NB4 (cell line): ENCODE measurements at places on chromosomes 7 and 10.

GRCh38 chr7:155850766-155851678 is 38.8 kb upstream of the SHH start:
- no peak for DNase-seq

- no peak for DNase-seq
Measured at GRCh38 chr7:79008786-79009185, 444.7 kb downstream of the MAGI2 start.

- DNase-seq = peak; percentile 37
Measured at GRCh38 chr7:96823274-96823673, 113.6 kb upstream of the SEM1 start.

DNA sequence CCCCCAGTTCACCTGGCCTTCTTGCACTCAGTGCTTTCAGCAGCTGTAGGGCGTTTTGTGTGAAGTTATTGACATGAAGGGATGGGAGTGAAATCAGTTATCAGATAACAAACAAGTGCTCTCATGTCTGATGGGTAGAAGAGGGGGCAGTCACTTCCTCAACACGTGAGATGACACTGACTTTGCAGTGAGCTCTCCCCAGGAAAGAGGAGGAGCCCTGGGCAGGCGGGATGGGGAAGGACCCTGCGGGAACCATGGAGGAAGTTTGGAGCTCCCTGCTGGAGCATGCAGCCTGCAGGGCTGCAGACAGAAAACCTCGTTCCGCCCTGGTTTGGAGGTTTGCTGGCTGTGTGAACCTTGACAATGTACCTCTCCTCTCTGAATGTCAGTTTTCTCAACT is 38.7 kb downstream of the GPR26 start:
- peak; percentile 17 for DNase-seq

DNA sequence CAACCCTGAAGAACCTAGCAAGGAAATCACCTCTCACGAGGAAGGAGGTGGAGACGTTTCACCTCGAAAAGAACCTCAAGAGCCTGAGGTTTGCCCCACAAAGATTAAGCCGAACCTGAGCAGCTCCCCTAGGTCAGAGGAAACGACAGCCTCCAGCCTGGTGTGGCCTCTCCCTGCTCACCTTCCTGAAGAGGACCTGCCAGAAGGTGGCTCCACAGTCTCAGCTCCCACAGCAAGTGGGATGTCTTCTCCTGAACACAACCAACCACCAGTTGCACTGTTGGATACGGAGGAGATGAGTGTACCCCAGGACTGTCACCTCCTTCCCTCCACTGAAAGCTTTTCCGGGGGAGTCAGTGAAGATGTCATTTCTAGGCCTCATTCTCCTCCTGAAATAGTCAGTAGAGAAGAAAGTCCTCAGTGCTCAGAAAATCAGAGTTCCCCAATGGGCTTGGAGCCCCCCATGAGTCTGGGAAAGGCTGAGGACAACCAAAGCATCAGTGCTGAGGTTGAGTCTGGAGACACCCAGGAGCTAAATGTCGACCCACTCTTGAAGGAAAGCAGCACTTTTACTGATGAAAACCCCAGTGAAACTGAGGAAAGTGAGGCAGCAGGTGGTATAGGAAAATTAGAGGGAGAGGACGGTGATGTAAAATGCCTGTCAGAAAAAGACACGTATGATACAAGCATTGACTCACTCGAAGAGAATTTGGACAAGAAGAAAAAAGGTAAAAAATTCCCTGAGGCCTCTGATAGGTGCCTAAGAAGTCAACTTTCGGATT is 150.2 kb downstream of the LCOR start:
- DNase-seq = no peak

- DNase-seq = no peak
Measured at GRCh38 chr10:19947215-19947614, 131.0 kb downstream of the PLXDC2 start.

DNA sequence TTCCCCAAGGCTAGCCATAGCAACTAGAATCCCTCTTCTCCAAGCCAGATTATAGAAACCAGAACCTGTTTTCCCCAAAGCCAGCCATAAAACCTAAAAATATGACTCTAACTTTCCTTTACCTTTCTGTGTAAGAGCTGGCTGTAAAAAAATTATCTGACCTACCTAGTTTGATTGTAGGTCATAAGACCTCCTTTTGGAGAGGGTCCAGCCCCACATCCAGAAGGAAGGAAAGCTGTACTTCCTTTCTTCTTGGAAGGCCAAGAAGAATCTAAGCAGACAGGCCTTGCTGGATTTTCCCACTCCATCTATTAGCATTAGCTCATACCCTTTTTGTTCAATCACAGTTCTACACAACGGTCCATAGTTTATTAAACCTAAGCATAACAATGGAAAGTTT is 1006.3 kb downstream of the SORCS3 start:
- no peak for DNase-seq

GRCh38 chr7:1927937-1928644 is 258.0 kb downstream of the ELFN1 start:
- no peak for DNase-seq

DNA sequence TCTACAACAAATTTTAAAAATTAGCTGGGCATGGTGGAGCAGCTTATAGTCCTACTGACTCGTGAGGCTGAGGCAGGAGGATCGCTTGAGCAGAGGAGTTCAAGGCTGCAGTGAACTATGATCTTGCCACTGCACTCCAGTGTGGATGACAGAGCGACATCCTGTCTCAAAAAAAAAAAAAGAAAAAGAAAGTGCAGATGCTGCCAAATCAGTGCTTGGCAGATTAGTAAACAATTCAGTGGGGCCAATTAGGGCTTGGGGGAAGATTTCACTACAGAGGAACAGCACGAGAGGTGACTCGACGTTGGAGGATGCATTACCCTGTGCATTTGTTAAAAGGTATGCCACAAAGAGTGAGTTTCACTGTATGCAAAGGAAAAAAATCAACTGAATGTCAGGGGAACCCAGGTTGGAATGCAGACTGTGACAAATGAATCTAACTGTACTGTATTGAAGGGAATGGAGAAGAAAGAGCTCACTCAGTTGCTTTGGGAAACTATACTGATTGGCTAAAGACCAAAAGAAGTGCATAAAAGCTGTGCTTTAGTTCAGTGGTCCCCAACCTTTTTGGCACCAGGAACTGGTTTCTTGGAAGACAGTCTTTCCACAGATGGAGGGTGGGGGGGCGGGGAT is 31.6 kb downstream of the GARIN1A start:
- no peak for DNase-seq

DNA sequence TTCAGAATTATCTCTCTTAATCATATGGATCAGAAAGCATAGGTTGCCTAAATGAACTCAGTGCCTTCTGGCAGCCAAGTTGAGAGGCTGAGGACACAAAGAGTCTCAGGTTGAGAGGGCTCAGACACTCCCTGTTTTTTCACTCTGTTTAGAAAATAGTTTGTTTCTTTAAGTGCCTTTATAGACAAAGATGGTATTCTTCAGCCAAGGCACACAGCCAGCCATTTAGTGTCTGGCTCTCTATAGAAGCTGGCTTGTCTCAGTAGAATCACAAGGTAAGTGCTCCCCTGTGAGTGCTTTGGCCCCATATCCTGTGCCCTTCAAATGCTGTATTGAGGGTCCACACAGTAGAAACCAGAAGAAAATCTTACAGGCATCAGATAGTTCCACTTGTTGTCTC is 3.6 kb downstream of the GPR158 start:
- DNase-seq = no peak

DNA sequence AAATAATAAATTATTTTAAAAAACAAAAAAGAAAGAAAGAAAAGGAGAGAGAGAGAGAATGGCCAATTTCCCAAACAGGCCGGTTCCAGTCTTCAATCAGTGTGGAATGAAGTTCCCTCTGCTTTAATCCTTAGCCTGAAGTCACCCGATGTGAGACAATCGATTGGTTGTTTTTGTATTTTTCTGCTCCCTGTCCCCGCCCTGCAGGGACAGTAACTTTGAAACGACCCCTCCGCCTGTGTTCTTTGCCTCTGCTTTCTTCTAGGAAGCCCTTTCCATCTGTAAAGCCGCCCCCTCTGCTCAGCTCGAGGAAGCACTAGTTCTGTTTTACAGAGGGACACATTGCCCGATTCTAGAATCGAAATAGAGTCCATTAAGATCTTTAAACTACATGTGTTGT is 33.4 kb downstream of the FOXL3 start:
- DNase-seq = no peak

DNA sequence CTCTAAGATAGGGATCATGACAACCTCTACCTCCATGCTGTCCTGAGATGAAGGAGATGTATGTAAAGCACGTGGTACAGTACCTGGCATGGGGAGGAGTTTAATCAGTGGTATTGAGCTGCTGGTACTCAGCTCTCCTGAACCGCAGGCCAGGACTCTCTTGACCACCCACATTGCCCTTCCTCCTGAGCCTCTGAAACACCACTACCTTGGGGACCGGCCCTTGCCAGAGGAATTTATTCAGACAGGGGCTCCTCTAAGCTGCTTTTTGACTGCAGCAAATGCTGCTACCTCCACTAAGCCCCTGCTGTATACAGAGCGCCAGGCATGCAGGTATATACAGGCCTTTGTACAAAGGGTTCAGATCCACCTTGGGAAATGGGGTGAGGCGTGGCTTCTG is 36.7 kb downstream of the COL13A1 start:
- DNase-seq = no peak

GRCh38 chr10:31017534-31018355 is 13.9 kb downstream of the ZNF438 start:
- DNase-seq = no peak

DNA sequence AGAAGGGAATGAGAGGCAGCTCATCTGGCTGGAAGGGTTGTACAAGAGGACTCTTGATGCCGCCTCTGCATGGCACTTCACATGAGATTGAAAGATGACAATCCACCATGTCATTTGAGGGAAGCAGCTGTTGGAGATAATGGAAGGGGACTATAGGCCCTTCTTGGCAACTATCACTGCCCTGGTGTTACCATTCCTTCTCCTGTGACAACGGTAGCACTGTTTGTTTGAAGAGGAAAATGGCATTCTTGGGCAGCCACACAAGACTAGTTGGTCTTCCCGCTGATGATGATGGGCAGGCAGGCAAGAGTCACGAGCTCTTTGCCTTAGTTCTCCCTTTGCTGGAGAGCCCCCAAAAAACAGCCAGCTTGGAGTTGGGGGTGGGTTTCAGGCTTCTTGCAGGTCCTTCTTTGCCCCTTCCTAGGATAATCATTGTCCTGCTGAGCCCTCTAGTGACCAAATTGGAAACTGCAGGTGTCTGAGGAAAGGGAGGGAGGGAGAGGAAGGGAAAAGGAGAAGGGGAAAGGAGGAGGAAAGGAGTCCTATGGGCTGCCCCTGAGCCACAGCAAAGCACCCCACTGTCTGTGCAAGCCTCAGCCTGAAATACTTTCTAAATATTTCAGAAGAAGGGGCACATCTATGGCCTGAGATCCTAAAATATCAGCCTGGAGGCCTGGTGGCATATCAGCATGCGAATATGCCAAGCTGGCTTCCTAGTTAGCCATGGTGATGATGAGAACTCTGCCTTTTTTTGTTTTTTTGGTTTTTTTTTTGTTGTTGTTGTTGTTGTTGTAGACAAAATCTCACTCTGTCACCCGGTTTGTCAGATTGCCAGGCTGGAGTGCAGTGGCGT is 165.6 kb upstream of the KMT2E start:
- DNase-seq = peak; percentile 65

- DNase-seq = no peak
Measured at GRCh38 chr10:114405011-114405350, 679 bp upstream of the AFAP1L2 start.

DNA sequence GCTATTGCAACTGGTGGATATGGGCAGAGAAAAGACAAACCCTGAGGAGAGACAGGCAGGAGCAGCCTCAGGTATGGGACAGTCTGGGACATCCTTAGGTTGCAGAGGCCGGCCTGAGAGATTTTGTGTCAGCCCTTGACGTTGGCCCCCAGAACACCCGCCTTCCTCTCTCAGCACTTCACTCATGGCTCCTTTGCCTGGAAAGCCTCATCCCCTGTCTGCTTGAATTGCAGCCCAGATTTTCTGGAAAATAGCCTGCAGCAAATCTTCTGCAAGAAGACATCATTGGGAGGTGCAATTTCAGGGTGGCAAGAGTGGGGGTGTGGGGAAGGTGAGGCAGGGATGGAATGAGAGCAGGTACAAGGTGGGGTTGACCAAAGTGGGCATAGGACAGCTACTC is 2.2 kb upstream of the FRMD4A start:
- no peak for DNase-seq

DNA sequence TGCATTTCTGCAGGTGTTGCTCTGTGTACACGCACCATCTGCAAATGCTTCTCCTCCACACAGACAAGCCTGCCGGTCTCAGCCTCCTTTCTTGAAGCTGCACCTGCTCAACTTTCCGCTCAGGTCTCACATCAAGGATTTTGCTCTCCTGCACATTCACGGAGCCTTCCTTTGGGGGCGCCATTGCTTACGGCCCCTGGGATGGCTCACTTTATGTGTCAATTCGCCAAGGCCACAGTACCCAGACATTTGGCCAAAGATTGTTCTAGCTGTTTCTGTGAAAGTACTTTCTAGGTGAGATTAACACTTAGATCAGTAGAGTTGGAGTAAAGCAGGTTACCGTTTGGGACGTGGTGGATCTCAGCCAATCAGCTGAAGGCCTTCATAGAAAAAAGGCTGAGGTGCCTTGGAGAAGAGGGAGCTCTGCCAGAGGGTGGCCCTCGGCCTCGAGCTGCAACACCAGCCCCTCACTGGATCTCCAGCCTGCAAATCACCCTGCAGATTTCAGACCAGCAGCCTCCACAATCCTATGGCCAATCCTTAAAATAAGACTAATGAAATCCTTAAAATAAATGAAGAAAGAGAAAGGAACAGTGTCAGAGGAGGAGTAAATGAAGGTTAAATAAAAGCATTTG is 39.9 kb upstream of the PPP2R2D start:
- no peak for DNase-seq

DNA sequence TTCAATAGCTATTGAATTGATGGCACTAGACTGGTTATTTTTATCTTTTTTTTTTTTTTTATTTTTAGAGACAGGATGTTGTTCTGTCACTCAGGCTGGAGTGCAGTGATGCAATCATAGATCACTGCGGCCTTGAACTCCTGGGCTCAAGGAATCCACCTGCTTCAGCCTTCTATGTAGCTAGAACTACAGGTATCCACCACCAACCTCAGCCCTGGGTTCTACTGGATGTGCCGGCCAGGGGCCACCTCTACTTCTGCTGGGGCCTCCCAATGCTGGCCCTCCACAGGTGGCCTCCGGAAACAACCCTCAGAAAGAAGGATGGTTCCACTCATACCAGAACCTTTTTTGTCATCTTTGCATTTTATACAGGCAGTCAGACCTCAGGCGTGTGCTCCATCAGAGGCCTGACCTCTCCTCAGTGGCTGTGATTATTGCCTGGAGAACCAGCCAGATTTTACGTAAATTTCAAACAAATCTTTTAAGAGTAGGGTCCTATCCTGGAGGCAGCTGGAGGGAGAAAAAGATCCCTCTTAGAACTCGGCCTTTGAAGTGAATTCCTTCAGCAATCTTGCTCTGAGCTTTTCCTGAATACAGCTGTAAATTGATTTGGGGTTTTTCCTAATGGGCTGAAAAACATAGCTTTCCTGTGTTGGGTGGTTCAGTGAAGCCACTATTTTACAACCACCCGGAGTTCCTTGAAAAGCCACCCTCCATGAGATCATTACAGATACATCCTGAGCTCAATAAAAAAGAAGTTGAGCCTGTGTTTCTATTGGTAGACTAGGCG is 110.0 kb downstream of the SPAG6 start:
- DNase-seq = no peak

- DNase-seq = no peak
Measured at GRCh38 chr10:91838199-91838598, 40.0 kb downstream of the TNKS2 start.

GRCh38 chr7:24793982-24794648 is 36.9 kb upstream of the GSDME start:
- no peak for DNase-seq

GRCh38 chr10:31693491-31693890 is 235.1 kb downstream of the ARHGAP12 start:
- DNase-seq = no peak
